ENCODE measurements at places on chromosomes 6 and 20. TPM values are rescaled to one million over a fixed set of nuclear protein-coding genes. Genes with fewer than 3 reads are reported as not detected.

GRCh38 chr6:130189531-130190397 is 33.0 kb downstream of the SAMD3 start:
- DNase-seq: no peak

Gene ADGRF4
- 2.3 TPM for total RNA-seq

DNA sequence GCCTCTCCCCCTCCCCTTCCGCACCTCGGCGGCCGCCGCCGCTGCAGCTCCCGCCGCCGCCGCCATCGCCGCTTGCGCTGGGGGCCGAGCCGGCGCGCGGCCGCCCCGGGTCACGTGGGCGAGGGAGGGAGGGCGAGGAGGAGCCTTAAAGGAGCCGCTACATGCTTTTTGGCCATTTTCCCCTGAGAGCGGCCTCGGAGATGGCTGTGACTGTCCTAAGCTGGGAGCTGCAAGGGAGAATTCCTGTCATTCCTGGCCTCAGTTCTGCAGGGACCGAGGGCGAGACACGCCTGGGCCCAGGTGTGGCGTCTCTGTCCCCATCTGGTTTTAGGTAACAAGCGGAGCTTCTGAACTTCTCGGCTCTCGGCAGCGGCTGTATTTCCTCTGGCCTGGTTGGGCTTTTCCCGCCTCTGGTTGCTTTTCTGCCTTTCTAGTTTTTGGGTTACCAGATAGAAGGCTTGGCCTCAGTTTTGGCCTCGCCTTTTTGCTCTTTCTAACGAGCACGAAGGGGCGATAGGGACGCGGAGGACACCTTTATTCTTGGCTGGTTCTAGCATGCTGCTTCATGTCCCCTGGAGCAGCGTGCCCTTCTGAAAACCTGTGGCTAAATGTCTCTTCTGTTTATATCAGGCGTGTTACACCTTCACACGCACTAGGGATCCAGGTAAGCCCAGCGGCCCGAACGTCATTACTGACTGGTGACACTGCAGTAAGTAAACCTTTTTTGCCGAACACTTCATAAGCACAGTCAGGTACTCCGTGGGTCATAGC is at the start of gene EHMT2:
Gene EHMT2, minus strand, starts transcription at position 87 of the 771 bp plus-strand sequence. Its CDS starts 21 bp downstream, at position 66.
- DNase-seq: peak; percentile 88

DNA sequence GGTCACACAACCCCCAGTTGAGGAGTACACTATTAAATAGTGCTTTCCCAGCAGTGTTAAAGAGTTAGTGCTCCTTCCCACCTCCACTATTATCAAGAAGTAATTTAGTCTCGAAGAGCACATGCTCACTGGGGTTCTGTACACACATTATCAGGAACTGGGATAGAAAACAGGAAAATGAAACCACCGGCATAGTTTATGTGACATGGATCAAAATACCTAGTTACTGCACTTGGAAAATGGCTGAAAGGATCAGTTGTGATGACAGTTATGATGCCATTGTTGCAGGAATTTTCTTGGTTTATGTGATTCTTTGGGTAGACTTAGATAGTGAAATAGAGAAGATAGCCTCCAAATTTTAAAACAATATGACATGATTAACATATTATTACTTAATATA is 152.9 kb downstream of the AKAP7 start:
- DNase-seq: no peak

- DNase-seq: no peak
Measured at GRCh38 chr20:45187693-45188092, 13.0 kb downstream of the PI3 start.

Gene CRYBG1
- 17.3 TPM for total RNA-seq

Gene EDN1
- 20.3 TPM for total RNA-seq

Gene DNMT3B
- 18.2 TPM for total RNA-seq

Gene TCP11
- total RNA-seq: not detected

DNA sequence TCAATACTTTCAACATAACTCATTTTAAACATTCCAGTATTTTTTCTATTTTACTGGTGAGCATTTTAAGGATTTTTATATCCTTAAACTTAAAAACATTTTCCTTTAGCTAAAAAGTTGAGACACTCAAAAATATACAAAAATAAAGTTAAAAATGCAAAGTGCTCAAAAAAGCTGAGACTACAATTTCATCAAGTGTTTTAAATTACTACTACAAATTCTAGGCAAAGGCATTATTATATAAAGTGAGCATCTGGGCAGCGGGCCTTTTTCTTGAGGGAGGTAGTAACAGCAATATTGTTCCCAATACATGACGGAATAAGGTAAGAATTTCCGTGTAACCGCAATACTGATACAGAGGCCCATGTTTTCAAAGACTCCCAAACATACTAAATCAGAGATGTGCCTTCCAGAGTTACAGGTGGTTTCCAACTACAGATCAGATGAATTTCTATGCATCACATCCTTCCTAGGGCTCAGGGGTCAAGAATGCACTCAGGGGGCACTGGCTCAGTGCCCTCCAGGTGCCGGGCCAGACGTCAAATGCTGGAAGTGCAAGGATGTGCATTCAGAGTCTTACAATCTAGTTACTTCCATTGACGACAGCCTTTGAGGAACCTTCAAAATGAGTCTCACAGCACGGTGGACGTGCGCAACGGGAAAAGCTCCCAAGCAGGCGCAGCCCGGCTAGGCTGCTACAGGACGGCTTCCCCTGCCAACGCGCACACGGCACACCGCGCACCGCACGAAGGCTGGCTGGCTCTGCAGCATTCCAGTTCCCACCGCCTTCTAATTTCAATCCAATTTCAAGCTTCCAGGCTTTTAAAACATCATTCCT is 1.7 kb downstream of the PHF10 start:
- no peak for DNase-seq

Gene C6orf58
- total RNA-seq: not detected

DNA sequence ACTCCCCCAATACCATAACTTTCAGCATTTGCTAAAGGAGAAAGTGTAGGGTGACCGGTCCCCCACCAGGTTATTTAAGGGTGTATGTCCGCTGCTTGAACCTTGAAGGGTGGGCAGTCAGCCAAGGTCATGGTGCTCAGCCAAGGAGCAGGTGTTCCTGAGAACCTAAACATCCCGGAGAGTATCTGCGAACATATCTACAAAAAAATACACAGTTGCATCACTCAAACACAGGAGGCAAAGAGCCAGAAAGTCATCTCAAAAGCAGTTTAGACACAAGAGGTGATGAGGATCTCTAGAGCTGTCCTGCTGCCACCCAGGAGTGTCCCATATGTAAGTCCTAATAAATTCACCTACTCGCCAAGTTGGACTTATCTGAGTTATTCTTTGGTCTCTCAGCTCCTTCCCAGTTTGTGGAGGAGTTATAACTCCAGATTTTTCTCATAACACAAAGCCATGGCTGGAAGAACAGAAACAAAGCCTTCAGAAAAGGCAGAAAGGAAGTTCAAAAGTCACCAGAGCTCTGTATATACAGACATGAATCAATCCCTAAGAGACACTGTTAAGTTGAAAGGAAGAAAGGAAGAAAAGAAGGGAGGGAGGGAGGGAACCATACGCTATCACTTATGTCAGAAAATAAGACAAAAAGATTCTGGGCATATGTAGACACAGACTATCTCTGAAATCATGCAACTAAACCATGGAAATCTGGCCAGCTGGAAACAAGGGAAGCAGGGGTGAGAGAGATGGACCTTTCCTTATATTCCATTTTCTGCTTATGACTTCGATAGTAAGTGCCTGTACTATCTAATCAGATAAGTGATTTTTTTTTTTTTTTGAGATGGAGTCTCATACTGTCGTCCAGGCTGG is 11.3 kb downstream of the MBOAT1 start:
- DNase-seq: no peak

- DNase-seq: no peak
Measured at GRCh38 chr6:133774356-133774755, 114.6 kb upstream of the TCF21 start.

DNA sequence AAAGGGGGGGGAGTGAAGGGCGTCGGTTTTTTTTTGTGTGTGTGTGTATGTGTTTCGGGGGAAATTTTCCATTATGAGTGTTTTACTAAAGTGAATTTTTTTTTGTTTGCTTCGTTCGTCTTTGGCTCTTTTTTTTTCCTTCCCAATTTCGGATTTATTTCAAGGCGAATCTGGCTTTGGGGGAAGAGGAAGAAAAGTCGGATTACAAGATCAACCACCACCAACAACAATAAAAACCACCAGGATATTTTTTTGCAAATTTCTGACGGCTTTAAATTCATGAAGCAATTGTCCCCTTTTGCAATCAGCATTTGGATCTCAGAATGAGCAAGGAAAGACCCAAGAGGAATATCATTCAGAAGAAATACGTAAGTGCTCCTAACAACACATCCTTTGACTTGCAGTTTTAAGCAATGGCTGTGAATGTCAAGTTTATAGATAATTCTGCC is 372 bp downstream of the JARID2 start:
- DNase-seq: no peak

GRCh38 chr6:151306269-151306783 is 66.6 kb downstream of the AKAP12 start:
- DNase-seq: no peak

GRCh38 chr6:149261364-149262040 is 56.0 kb upstream of the TAB2 start:
- DNase-seq: no peak

GRCh38 chr20:15200147-15200565 is 862.7 kb upstream of the FLRT3 start:
- no peak for DNase-seq

DNA sequence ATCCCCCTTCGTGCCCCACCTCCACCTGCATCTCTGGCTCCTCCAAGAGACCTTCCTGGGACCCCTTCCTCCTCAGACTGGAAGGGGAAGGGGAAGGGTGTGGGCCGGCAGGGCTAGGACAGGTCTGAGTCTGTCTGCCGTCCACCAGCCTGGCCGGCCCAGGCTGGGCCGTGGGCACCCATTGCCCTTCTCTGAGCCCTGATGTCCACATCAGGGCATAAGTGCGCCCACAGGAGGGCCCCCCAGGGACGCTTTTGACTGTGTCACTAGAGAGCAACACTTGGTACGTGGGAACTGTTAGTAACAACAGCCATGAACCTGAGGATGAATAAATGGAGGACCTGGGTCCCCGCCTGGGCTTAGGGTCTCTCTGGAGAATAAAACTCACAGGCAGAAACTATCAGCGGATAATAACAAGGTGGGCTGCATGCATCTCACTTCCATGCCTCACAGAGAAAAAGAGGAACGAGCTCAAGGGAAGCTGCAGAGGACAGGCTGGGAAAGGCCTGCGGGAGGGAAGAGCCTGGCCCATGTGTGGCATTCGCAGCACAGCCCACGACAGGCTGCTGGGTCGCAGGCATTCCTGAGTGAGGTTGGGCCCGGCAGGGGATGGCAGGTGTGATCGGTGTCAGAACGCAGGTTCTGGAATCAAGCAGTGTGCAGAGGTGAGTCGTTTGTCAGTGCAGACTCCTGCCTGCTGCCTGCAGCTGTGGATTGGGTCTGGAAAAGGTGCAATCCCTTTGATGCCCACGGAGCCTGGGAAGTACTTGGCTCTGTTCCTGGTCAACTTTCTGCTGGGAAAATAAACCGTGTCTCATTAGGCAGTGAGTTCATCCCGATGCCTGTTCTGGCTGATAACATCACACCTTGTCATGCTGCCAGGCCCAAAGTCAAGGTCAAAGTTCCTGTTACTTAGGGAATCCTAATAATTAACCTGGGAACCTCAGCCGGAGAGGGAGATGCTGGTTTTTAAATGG is 60.9 kb downstream of the BCAS4 start:
- no peak for DNase-seq

DNA sequence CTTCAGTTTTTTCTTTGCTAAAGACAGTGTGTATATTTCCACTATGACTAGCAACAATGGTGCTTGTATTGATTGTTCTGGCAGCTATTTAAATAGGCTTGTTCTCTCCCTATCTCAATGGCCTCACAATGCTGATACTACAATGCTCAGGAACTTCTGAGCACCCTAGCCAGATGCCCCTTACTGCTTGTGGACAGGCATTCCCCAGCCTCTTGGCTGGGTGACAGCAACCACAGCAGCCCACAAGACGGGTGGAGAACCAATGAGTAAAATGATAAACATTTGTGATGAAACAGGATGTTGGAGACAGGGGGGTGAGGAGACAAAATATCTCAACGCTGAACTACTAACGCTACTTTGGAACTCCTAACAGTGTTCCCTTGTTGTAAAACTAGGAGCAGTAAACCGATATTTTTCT is 42.3 kb downstream of the HIVEP2 start:
- DNase-seq: no peak

- DNase-seq: no peak
Measured at GRCh38 chr6:31345026-31345730, 11.8 kb downstream of the HLA-B start.

DNA sequence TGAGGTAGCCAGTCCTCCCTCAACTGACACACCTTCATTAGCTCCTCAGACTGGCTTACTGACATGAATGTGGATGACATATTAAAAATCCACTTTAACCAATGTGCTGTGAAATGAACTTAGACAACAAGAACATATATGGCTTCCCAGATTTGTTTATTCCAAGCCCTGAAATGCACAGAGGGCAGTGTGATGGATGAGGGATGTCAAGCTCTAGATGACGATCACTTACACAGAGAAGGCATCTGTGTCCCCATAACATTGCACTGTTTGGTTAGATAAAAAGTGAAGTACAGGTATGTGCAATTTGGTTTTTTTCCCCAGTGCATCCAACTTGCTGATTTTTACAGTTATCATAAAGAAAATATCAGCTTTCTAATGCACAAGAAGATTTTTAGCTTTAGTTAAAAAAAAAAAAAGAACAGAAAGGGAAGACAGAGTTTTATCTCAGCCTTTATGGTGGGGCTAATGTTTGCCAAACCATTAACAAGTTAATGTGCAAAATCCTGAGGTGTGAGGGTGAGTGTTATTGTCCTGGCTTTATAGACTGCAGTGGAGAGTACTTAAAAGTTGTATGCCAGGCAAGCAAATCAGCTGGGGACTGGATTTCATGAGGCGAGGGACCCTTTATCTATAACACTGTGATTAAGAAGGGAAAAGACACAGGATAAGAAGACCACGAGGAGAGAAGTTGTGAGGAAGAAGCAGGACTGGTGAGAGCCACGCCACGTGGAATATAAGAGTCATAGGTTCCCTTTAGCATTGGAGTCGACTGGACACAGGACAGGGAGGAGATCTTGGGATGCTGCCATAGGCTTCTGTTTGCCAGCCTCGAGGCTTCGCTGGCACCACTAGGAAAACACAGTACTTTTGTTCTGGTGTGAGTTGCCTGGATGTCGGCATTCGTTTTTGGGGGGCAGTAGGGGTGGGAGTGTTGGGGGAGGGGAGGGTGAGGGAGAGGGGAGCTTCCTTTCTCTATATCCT is 90.0 kb upstream of the BACH2 start:
- no peak for DNase-seq

DNA sequence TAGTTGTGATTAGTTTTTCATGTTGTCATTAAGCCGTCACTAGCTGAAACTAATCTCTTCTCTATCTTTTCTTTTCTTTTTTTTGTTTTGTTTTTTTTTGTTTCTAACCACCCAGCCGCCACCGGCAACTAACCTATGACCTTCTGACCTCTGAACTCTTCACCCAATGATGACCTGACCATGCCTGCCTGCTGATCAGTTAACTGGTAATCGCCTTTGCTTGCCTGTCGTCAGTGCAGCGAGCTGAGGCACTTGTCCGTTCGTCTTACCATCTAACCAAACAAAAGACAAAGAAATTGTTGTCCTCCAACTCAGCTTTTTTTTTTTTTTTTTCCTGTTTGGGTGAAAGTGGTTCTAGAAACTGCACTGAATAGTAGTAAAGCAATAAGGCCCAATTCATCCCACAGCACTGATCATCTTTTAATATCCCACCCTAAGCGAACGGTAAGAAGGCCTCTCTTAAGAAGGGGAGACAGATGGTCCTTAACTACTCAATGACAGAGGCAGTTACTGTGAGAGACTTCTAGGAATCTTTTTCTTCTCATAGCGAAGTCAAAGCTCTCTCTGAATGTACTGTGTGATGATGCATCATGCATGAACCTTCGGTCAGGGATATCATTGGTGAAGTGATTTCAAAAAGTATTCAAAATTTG is 156.2 kb downstream of the QKI start:
- DNase-seq: no peak

GRCh38 chr6:3355358-3356055 is 96.8 kb downstream of the PSMG4 start:
- DNase-seq: no peak
